ENCODE measurements at places on chromosomes 5 and 9. TPM values are rescaled to one million over a fixed set of nuclear protein-coding genes. Genes with fewer than 3 reads are reported as not detected.
A peak's percentile ranks its signal among the peaks of the same experiment; 100 is the strongest.

The CAVIN4 gene
- 1.5 TPM for total RNA-seq

The MCC gene
- 14.6 TPM for total RNA-seq

The SEMA6A gene
- total RNA-seq, result 24.9 TPM

The UTP15 gene
- total RNA-seq, result 17.6 TPM

The FAT2 gene
- total RNA-seq, result not detected

The WDR36 gene
- total RNA-seq, result 17.6 TPM

The GRIA1 gene
- total RNA-seq, result 0.19 TPM

GRCh38 chr5:139575751-139576150 is 14.6 kb downstream of the UBE2D2 start:
- DNase-seq, result no peak

DNA sequence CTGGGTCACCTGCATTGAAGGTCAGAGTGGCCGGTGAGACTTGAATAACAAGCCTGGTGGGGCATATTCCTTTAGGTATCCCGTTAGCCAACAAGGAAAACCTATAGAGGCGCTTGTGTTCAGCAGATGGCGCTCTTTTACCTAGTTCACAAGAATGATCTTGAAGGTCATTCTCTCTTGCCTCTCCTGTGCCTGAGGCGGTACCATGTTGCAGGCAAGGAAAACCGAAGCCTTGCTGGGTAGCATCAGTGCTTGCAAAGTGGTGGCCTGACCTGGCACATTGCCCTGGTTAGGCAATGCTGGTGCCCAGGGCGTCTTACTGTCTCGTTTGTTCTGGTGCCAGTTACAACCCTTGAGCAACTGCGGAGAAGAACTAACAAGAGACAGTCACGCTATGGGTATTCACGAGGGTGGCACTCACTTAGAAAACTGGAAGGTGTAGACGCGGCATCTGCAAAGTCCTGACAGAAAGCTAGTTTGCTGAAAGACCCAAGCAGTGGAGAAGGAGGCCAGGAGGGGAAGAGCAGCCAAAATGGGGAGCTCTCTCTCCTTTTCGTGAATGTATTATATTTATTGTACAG is 56.7 kb downstream of the AOPEP start:
- no peak for DNase-seq

DNA sequence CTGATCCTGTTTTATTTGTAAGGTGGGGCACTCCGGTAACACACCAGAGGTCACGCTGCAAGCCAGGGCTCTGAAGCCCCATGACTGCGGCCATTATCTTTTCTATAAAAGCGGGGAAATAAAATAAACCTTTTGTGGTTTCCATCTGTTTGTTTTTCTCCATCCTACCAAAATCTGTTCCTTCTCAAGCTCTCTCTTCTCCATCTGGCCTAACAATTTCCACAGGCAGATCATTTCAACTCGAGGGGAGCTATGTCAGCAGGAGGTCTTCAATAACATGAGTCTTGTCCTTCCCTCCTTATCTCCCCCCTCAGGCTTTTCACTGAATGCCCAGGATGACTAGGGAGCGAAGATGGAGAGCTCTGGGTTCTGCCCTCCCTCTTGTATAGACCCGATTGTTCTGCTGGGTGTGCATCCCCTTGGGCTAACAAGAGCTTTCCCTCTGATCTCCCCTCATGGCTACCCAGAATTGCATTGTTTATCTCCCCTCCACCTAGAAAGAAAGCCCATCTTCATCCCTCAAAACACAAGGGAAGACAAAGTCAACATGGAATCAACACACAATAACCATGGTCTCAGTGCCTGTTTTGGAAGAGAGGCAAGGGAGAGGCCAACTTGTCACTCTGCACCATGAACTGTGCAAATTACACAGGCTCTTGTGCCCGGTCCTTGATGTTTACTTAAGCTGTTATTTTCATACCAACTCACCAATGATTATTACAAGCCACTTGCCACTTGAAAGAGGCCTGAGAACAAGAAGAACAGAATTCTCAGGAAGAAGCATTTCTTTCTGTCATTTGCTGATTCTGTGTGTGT is 187.8 kb downstream of the FANCC start:
- DNase-seq, result no peak

GRCh38 chr5:41794471-41794870 is 75.8 kb downstream of the OXCT1 start:
- DNase-seq, result no peak

DNA sequence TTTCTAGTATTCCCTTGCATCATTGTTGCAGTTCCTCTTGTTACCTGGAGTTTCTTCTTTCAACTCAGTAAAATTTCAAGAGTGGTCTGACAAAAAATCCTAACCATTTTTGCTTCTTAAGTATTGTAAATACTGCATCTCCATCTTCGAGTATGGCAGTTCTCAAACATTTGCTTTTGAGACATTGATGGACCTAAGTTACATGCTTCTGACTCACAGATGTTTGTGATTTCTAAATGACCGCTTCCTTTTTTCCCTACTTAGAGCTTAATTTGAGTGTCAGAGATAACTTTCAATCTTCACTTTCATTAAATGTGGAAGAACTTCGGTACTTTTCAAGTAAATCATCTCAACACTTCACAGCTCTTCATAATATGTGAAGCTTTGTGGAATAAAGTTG is 4.2 kb downstream of the UHRF2 start:
- no peak for DNase-seq

- no peak for DNase-seq
Observed at GRCh38 chr5:147515269-147515668, 5.4 kb upstream of the DPYSL3 start.

DNA sequence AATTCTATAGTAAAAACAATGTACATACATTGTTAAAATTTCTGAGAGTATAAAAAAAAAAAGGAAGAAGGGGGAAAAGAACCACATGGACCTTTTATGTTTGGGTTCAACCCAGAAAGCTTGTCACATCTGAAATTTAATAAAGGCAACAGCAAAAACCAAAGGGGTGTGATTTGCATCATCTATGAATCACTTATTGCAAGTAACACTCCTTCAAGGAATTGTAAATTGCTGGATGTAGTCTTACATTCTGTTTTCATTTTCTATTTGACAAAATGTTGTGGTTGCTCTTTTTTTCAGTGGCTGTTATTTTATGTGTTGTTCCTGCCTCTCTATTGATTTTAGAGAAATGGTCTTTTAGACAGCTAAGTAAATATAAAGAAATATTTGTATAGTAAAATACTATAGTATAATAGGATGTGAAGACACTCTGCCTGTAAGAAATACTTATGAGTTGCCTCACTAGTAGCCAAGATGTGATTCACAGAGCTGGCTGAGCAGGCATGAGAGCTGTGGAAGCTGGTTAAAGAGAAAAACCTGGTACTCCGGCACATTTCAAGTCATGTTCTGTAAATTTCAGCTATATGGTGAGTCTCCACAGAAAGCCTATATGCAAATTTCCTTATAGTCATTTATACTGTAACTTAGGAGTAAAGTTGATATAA is 131.1 kb upstream of the CNTLN start:
- no peak for DNase-seq

- no peak for DNase-seq
Observed at GRCh38 chr5:122156724-122157325, 27.5 kb downstream of the ZNF474 start.

DNA sequence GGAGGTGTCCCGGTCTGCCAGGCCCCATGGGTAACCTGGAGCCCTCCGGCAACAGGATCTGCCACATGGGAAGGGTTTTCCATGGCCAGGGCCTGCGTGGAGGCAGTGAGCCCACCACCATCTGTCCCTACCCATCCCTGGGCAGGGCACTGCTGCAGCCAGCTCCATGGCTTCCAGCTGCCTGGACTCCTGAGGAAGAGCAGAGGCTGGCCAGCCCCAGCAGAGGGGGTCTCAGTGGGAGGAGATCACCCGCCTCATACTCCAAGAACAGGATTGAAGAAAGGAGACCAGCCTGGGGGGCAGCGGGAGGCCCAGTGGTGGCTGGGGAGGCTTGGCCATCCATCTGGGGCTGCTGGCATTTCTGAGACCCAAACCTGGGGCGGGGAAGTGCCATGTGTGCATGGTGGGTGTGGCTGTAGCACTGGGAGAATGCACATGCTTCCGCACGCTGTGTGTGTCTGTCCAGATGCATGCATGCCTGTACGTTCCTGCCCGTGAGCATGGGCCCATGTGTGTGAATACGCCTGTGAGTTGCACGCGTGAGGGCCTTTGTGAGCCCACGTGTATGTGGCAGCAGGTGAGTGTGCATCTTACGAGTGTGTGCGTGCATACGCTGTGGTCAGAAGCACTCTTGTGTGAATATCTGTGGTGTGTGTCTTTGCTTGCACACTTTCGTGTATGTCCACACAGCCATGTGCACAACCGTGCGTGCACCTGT is 78.5 kb downstream of the LMX1B start:
- peak; percentile 76 for DNase-seq
